ENCODE measurements at places on chromosomes 3 and 15.
A peak's percentile ranks its signal among the peaks of the same experiment; 100 is the strongest.

- no peak for DNase-seq
Measured at GRCh38 chr15:55999658-56000057, 6.2 kb upstream of the NEDD4 start.

DNA sequence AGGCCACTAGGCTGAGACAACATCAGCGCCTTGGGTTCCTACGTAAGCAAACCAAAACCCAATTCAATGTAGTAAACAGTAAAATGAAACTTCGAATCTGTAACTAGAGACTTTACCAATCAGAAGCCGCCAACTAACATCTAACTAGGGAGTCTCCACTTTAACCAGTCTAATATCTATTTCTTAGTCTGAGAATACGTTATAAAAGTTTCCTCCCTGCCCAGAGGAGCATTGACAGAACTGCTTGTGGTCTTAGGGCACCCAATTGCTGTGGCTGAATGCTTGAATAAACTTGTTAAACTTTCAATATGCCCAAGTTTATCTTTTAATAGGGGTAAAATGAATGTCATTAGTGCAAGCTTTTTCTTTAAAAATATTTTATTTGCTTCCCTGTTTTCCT lies 4.3 kb downstream of the CP start:
- DNase-seq: no peak

- no peak for DNase-seq
Measured at GRCh38 chr3:69692761-69693160, 46.5 kb upstream of the MITF start.

GRCh38 chr3:142366434-142366833 lies 81.4 kb downstream of the XRN1 start:
- no peak for DNase-seq

- DNase-seq: no peak
Measured at GRCh38 chr15:73648014-73648295, 14.8 kb upstream of the NPTN start.

DNA sequence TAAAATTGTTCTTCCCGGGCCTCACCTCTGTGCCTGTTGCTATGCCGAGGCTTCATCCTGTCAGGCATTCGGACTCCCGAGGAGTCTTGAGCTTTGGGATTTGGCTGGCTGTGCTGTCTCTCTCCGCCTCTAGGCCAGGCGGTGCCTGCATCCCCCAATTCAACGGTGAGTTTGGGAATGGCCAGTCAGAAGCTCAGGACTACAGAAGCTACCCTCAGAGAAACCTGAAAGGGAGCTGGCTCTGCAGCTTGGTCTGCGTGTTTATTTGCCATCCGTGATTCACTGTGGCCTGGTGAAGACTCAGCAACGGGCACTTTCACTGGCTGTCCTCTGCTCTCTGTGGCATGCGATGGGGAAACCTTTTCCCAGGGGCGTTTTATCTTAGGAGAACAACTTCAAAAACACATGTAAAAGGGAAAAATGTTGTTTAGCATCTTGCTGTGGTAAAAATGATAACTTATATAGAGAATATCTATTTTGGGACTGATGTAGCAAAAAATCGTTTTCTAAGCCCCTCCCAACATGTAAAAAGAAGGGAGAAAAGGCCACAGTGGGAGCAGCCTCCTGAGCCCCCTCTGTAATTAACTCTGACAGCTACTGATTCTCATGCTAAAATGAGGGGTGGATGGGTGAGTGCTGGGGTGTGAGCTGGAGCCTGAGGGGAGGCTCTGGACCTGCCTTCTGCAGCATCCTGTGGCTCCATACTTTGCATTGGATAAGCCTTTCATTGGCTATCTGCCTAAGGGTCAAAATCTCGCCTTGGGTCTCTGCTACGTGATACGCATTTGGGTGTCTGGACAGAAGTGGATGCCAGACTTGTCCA lies 103.4 kb upstream of the KLHL25 start:
- DNase-seq: no peak

GRCh38 chr3:103918336-103918735 lies 1448.4 kb upstream of the ALCAM start:
- no peak for DNase-seq

DNA sequence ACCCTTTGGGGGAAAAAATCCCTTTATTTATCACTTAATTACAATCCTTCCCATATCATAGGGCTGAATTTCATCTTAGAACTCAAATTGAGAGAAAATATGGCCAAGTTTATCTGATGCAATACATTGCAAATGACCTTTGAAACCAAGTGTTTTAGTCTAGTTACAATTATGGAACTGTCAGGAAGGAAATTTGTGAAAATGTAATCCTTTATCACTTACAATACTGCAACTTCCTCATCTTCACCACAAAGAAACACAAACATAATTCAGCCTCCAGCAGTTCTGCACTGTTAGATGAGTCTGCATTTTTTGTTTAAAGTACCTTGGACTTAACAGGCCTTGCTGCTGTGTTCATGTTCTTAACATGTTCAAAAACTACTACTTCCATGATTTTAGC lies 4.6 kb downstream of the CCPG1 start:
- DNase-seq: no peak

- peak; percentile 34 for DNase-seq
Measured at GRCh38 chr15:68574046-68574445, 4.7 kb upstream of the CORO2B start.

DNA sequence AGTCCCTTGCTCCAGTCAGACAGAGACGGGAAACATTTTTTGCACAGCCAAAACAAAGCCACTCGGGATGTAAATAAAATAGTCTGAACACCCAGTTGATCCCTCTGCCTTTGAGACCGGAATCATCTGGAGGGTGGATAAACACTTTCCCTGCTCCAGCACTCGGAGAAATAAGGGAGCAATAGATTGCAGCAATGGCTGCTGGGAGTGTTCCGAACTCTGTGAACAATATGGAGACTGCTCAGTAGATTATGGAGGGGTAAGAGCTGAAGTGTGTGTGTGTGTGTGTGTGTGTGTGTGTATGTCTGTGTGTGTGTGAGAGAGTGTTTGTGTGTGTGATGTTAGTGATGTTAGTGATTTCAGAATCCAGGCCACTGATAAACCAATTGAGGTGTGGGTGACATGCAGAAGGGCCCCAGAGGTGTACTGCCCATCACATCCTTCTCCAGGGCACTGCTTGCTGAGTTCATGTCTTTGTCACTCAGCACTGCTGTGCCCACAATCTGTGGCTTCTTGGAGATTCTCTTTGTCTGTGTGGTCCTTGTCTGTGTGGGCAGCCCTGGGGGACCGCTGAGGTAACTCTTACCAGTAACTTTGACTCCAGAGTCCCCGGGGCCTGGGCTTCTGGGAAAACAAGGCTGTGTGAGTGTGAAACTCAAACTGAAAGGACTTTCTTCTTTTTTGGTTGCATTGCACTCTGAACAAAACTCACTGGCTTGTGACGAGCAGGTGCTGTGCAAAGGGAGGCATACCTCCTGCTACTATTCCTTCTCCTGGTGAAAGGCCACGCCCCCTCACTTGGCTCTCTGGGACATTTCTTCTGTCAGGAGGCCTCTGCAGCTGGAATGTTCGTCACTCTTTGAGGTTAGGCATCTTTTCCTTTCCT lies 23.0 kb downstream of the CRYGS start:
- DNase-seq: no peak

- no peak for DNase-seq
Measured at GRCh38 chr3:4583416-4583815, 90.3 kb downstream of the ITPR1 start.

DNA sequence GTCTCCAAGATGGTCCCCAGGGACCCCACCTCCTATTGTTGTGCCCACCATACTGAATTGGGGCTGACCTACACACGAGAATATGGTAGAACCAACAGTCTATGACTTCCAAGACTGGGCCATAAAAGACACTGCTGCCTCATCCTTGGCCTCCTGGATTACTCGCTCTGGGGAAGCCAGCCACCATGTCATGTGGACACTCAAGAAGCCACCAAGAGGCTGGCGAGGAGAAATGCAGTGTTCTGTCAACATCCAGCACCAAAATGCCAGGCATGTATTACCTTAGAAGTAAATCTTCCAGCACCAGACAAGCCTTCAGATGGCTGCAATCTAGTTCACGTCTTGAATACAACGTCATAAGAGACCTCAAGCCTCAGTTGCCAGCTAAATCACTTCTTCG lies 17.1 kb upstream of the TPM1 start:
- DNase-seq: no peak

DNA sequence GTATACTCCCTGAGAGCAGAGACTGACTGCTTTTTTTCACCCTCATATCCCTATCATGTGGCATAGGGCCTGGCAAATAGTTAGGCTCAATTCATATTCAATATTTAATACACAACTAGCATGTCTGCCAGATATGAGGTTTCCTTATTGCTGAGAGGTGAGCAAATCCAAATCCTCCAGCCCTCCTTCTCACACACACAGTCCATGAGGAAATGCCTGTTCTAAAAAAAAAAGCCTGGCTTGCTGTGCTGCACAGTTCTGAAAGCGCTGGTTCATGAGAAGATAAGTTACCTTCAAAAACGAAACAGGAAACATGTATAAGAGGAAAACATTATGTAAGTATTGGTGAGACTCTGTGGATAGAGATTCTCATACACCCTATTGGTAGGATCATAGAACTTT lies 15.5 kb upstream of the ACAP2 start:
- DNase-seq: no peak

DNA sequence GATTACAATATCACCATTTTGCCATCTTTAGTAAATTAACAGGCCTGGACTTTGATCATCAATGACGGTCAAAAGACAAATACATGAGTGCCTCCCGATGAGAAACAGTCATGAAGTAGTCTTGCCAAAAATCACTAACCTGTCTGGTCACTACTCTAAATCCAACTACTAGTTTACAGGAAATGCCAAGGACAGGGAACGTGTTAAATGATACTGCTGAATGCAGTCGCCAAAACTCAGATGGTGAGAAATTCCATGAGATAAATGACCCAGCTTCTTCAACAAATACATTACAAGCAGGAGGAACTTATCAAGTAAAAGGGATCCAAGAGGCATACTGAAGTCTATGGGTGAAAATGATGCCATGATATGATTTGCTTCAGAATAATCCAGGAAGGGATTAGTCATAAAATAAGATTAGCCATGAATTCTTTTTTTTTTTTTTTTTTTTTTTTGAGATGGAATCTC lies 35.8 kb upstream of the ATP13A3 start:
- no peak for DNase-seq

- no peak for DNase-seq
Measured at GRCh38 chr3:71303627-71304200, 279.8 kb downstream of the FOXP1 start.

GRCh38 chr3:127598841-127599570 lies 795 bp downstream of the MCM2 start:
- DNase-seq: no peak

- DNase-seq: no peak
Measured at GRCh38 chr15:86266896-86267484, 187.3 kb downstream of the AGBL1 start.

DNA sequence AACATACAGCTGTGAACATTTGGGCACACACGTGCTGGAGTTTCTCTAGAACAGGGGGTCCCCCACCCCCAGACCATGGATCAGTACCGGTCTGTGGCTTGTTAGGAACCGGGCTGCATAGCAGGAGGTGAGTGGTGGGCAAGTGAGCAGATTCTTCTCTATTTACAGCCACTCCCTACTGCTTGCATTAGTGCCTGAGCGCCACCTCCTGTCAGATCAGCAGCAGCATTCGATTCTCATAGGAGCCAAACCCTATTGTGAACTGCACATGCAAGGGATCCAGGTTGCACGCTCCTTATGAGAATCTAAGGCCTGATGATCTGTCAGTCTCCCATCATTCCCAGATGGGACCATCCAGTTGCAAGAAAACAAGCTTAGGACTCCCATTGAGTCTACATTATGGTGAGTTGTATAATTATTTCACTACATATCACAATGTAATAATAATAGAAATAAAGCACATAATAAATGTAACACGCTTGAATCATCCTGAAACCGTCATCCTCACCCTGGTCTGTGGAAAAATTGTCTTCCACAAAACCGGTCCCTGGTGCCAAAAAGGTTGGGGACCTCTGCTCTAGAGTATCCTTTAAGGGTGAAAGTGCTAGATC lies 25.8 kb downstream of the CHRM5 start:
- DNase-seq: no peak

DNA sequence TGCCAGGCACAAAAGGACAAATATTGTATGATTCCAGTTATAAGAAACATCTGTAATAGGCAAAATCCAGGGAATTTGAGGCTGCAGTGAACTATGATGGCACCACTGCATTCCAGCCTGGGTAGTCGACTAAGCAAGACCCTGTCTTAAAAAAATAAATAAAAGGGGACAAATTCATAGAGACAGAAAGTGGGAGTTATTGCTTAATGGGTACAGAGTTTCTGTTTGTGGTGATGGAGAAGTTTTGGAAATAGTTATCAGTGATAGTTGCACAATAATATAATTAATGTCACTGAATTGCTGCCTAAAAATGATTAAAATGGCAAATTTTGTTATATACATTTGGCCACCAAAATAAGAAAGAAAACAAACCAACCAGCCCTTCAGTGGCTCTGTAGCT lies 27.6 kb upstream of the CNBP start:
- DNase-seq: no peak

- DNase-seq: no peak
Measured at GRCh38 chr3:154642145-154642544, 212.2 kb upstream of the GPR149 start.

DNA sequence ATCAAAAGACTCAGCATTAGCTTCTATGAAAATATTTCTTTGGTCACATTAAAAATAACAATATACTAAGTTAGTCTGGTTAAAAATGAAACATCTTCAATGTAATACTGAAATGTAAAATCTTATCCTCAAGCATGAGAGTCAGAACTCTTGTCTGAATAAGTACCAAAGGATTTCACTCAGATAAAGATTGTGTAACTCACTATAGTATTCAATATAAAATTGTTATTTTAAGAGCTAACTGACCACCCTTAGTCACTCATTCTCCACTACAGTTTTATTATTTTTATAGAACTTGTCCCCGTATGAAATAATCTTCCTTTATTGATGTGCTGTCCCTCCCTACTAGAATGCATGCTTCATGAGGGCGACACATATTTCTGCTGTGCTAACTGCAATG lies 426.3 kb downstream of the MECOM start:
- no peak for DNase-seq

DNA sequence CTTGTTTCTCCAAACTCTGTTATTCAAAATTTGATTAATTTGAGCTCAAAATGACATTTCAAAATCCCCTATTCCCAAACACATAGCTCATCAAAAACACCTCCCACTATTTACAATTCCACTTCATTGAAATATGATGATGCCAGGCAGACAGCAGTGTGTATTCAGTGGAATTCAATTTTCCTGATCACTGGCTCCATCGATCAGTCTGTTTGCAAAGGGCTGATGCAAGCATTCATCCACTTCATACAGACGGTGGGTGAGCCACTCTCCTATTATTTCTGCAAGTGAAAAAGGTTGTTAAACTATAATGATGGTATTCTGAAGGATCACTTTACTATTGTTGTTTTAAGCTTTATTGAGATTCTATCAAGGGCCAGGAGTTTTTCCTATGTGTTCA lies 90.7 kb downstream of the RTP4 start:
- DNase-seq: no peak

- no peak for DNase-seq
Measured at GRCh38 chr3:71862371-71863140, 77.6 kb upstream of the PROK2 start.

GRCh38 chr3:126997455-126998038 lies 14.6 kb downstream of the PLXNA1 start:
- no peak for DNase-seq

Measured in psoas muscle (tissue), 8 donors.